ENCODE measurements at places on chromosomes 7 and 10. TPM values are rescaled to one million over a fixed set of nuclear protein-coding genes. Genes with fewer than 3 reads are reported as not detected.

PHTF2 gene
- 34.5 TPM for polyA plus RNA-seq

GRCh38 chr7:37433166-37433565, 15.5 kb downstream of the ELMO1 start:
- no peak for DNase-seq

TMEM130 gene
- polyA plus RNA-seq: not detected

DENND2A gene
- polyA plus RNA-seq: 0.31 TPM

GRCh38 chr10:43922335-43923280, 273.9 kb upstream of the ZNF32 start:
- DNase-seq: no peak

DNA sequence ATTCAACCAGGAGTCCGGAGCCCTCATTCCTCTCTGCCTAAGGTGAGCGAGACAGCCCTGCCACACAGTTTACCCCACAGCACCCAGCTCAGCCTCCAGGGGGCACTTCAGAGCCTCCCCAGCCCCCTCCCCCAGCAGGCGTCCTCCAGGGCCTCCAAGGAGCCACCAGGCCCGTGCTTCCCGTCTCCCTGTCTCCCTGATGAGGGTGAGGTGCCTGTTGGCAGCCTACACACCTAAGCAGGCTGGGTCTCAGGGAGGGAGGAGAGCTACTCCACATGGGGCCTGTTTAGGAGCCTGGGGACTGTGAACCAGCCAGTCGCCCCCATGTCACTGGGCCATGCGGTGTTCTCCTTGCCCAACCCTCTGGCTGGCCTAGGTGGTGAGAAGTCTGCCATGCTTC, 28.9 kb upstream of the TRIM8 start:
- DNase-seq: no peak

DNA sequence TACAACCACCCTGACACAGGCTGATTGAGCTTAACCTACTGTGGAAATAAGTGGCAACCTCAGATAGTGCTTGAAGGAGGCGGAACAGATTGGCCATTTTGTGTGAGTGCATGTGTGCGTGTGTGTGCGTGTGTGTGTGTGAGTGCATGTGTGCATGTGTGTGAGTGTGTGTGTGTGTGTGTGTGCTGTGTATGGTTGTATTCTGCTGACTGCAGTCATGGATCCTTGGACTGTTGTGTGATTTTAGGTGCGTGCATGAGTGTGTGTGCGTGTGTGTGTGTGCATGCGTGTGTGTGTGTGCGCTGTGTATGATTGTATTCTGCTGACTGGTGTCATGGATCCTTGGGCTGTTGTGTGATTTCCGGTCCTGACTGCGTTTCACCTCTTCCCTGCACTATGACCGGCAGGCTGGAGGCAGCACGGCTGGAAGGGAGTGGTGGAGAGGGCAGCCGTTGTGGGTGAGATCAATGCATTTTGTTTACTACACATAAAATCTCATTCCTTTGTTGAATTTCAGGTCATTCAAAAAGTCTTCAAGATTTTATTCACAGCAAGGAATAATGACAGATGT, 6.3 kb downstream of the IQCE start:
- no peak for DNase-seq

GRCh38 chr7:150938566-150938965, 39.6 kb downstream of the KCNH2 start:
- no peak for DNase-seq

GRCh38 chr10:36115364-36115763, 473.3 kb upstream of the FZD8 start:
- no peak for DNase-seq

HPSE2 gene
- polyA plus RNA-seq: not detected

DNA sequence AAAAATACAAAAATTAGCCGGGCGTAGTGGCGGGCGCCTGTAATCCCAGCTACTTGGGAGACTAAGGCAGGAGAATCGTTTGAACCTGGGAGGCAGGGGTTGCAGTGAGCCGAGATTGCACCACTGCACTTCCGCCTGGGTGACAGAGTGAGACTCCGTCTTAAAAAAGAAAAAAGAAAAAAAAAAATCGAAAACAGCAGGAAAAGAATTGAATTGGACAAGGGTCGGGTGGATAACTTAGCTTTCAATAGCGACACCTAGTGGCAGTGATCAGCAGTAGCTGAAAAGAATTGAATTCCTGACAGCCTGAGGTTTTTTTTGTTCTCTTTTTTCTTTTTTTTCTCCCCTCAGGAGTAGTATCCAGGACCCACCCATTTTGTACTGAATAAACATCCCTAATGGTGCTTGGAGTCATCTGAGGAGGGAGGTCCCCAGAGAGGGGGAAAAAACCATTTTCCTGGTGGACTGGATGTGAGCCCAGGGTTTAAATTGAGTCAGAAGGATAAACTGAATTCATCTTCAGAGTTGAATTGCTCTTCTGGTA, 55.1 kb downstream of the CYCS start:
- DNase-seq: peak; percentile 76

- DNase-seq: no peak
These were observed 8.2 kb downstream of the JCAD start for GRCh38 chr10:30051220-30051619.

- no peak for DNase-seq
These were observed 48.2 kb upstream of the ZMIZ1 start for GRCh38 chr10:79020605-79021004.

DNA sequence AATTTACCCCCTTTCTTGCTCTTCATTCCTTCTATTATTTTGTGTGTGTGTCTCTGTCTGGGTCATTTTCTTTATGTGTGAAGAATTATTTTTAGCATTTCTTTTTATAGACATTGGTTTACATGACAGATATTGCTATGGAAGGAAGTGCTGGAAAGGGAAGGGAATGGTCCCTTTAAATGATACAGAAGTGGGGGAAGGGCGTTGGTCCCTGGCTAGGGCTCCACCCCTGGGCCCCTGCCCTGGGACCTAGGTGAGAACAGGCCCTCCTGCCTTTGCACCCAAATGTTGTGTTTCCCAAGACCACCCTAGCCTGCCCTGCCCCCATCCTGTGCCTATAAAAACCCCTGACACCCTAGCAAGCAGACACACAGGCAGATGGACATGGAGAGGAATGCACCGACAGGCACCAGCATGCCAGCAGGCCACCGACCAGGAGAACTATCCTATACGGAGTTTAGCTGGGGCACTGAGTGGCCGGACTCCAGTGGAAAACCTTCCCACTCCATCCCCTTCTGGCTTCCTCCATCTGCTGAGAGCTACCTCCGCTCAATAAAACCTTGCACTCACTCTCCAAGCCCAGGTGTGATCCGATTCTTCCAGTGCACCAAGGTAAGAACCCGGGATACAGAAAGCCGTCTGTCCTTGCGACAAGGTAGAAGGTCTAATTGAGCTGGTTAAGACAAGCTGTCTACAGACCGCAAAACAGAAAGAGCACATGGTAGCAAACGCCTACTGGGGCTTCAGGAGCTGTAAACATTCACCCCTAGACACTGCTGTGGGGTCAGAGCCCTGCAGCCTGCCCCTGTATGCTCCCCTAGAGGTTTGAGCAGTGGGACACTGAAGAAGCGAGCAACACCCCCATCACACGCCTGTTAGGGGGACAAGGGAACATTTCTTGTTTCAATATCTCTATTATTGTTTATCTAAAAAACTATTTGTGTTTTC, 515.7 kb downstream of the SORCS1 start:
- no peak for DNase-seq

CYP2E1 gene
- 1.1 TPM for polyA plus RNA-seq

- DNase-seq: no peak
These were observed 356.4 kb downstream of the GALNT17 start for GRCh38 chr7:71488308-71488707.

VPS37D gene
- 0.10 TPM for polyA plus RNA-seq

GRCh38 chr7:109335951-109336350, 766.3 kb downstream of the DNAJB9 start:
- DNase-seq: no peak

GRCh38 chr10:12699258-12699700, 302.2 kb downstream of the CCDC3 start:
- DNase-seq: no peak

GARIN1A gene
- polyA plus RNA-seq: 0.70 TPM

DNA sequence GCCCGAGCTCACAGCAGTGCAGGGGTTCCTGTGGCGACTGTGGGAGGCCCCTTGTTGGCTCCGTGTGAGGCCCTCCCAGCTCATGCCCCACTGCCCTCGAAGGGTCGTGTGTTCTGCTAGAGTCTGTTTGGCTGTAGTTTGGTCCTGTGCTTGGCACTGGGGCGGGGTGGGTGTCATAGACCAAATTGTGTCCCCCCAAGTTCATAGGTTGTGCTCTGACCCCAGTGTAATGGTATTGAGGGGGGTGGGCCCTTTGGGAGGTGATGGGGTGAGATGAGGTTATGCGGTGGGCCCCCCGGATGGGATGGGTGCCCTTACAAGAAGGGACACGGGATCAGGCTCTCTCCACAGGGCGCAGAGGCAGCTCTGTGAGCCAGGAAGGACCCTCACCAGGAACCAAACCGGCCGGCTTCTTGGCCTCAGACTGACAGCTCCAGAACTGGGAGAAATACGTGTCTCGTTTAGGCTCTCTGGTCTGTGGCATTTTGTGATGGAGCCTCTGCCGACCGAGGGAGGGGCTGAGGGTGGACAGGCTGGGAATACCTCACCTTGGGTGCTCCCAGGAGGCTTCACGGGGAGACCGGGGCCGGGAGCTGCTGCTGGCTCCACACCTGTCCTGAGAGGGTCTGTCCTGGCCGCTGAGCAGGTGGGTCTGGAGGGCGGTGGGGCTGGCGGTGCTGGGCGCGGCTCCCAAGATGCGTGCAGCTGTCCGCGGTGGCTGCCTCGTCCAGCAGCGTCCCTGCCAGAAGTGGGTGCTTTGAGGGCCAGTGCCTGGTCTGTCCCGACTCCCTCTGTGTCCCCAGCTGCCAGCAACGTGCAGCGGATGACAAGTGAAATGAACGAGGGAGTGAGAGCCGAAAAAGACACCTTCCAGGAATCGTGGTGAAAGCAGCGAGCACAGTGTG, 89.4 kb downstream of the INPP5A start:
- DNase-seq: no peak

HABP2 gene
- not detected for polyA plus RNA-seq

All from B cell (primary cell).